ENCODE measurements at places on chromosomes 2 and 18.

DNA sequence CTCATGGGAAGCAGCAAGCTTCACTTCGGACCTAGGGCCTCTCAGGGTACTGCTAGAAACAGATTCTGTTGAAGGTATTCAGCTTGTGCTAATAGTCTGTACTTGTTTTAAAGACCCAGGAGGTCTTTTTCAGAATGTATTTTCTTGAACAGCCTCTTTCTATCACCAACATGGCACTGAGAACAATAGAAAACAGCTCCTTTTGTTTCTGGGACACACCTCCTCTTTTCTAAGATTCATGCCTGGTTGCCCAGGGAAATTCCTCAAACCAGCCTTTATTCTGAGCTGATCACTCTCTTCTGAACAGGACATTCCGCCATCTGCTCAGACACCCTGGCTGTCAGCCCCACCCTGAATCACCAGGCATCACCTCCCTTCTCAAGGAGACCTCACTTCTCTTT lies 389.6 kb downstream of the TGIF1 start:
- DNase-seq = no peak
- H3K27ac ChIP-seq = no peak overlapping the region
- H3K4me1 ChIP-seq = no peaks in the 10 kb centered on the region
- H3K4me3 ChIP-seq = no peak overlapping the region
- H3K27me3 ChIP-seq = peaks cover 9% of the 10 kb centered on the region

DNA sequence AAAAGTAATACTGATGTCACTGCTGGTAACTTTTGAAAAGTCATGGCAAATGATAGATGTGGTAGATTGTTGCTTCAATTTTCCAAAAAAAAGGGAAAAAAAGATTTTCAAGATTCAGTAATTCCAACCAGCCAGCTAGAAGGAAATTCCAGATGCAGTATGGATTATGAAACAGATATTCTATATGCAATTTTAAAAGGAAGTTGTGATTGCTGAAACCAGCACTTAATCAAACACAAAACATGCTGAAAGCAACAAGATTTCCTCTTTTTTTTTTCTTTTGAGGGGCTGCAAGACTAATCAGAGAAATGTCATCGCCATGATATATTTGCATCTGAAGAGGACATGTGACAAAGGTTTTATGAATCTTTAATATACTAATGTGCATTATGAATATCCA lies 5.1 kb upstream of the HNMT start:
- H3K27ac ChIP-seq = no peak overlapping the region
- DNase-seq = no peak
- H3K4me1 ChIP-seq = no peaks in the 10 kb centered on the region

DNA sequence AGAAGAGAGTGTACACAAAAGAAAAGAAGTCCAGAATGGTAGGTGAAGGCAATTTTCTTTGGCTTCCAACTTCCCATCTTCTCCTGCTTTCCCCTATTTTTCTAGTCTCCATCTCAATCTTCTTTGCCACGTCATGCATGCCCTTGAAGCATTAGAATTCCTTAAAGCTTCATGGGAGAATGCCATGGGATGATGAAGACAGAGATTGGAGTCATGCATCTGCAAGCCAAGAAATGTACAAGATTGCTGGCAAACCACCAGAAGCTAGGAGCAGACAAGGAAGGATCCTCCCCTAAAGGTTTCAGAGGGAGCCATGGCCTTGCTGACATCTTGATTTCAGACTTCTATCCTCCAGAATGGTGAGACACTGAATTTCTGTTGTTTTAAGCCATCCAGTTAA lies 305.9 kb downstream of the HRH4 start:
- no peak overlapping the region for H3K27ac ChIP-seq
- DNase-seq = no peak
- no peak overlapping the region for H3K4me3 ChIP-seq
- H3K36me3 ChIP-seq = no peaks in the 10 kb centered on the region

GRCh38 chr18:37691162-37691561 lies 125.6 kb upstream of the CELF4 start:
- H3K36me3 ChIP-seq = no peaks in the 10 kb centered on the region
- no peak for DNase-seq
- H3K4me1 ChIP-seq = no peaks in the 10 kb centered on the region
- no peak overlapping the region for H3K4me3 ChIP-seq
- H3K27ac ChIP-seq = no peak overlapping the region
- H3K27me3 ChIP-seq = no peaks in the 10 kb centered on the region

- no peaks in the 10 kb centered on the region for H3K27me3 ChIP-seq
- H3K4me1 ChIP-seq = no peaks in the 10 kb centered on the region
- DNase-seq = no peak
- no peak overlapping the region for H3K27ac ChIP-seq
- H3K4me3 ChIP-seq = no peak overlapping the region
Measured at GRCh38 chr2:125313806-125314205, 1288.7 kb downstream of the CNTNAP5 start.

- H3K27me3 ChIP-seq = no peaks in the 10 kb centered on the region
- H3K27ac ChIP-seq = no peak overlapping the region
- no peaks in the 10 kb centered on the region for H3K36me3 ChIP-seq
- no peak for DNase-seq
Measured at GRCh38 chr2:188529710-188530109, 238.0 kb downstream of the GULP1 start.

DNA sequence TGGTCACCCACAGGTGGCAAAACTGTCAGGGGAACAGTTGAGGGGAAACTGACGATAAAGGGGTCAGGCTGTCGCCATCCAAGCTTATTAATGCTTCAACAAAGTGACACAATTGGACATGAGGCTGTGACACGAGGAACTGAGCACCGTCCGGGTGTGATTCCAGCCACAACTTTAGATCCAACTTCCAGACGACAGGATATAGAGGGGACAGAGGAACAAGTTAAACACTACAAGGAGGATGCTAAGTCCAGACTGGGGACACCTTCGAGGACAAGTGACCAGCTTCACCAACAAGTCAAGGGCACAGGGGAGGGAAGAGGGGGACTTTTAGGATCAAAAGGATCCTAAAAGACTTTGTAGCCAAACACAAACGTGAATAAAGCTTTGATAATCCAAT lies 23.8 kb downstream of the BOK start:
- H3K27ac ChIP-seq = no peak overlapping the region
- DNase-seq = no peak
- no peaks in the 10 kb centered on the region for H3K4me1 ChIP-seq
- no peak overlapping the region for H3K4me3 ChIP-seq

DNA sequence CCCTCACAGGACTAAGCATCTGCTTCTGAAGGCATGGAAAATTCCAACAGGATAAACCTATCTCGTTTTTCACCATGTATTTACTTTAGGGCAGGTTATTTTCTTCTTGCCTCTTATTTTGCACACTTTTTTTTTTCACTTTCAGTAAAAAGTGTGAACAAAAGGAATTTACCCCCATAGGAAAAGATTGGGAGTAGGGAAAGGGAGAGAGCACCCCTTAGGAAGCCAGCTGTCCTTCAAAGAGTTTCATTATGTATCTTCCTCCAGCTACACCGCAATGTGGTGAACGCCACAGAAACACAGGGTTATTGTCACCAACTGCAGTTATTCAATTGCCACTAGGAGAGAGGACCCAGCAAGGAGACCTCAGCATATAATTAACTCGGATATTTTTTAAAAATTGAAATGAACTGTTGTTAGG lies 286.2 kb upstream of the VRK2 start:
- no peaks in the 10 kb centered on the region for H3K4me1 ChIP-seq
- no peak overlapping the region for H3K27ac ChIP-seq
- no peaks in the 10 kb centered on the region for H3K27me3 ChIP-seq
- no peak overlapping the region for H3K4me3 ChIP-seq

DNA sequence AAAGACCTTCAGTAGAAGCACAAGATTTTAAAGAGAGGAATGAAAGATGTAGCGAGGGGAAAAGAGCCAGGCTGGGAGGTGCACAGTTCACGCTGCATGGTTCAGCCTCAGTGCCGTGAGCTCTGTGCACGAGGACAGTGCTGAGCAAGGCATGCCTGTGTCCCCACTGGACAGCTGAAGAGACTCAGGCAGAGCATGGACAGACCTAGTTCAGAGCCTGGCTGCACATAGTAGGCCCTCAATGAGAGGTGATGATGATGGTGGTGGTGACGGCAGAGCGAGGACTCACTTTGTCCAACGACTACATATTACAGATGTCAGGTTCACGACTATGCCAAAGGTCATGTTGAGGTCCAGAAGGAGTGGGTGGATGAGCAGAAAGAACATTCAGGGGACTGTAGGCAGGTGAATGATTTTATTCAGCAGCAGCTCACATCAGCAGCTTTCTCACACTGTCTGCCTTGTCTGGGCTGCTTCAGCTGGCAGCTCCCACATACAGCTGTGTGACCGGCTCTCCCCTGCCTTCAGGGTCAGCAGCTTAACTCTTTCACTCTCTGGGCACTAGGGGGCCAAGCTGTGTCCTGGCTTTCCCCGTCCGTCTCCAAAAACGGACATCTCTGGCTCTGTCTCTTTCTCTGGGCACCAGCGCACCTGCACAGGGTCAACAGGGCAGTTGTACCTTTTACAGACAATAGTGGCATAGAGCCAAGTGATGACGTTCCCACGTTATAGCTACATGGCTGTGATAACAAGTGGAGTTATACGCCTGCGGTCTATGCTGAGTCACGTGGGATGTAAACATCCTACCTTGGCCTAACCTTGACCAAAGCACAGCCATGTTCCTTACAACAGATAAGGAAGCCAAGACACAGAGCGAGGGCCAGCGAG lies 128.8 kb upstream of the MSH6 start:
- no peaks in the 10 kb centered on the region for H3K36me3 ChIP-seq
- H3K4me3 ChIP-seq = no peak overlapping the region
- H3K4me1 ChIP-seq = no peaks in the 10 kb centered on the region
- H3K27ac ChIP-seq = no peak overlapping the region
- no peak for DNase-seq

DNA sequence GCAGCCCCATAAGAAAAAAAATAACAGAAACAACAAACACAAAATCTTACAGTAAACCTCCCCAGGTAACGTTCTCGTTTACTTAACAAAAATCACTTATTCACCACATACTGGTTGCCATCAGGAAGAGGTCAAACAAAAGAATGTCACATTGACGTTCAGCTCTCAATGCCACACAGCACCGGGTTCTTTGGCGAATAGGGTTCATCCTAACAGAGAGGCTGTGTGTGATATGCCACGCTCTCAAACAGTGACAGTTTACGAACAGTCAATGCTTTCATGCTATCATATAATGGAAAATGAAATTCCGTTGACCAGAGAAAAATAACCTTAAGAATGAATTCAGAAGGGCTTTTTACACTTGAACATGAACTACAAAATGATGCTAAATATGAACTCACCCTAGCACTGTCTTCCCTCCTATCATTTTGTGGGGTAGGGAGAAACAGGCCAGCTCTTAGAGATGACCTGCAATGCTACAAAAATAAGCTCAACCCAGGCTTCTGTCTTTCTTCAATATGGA lies 2.0 kb downstream of the TMEM163 start:
- H3K36me3 ChIP-seq = no peaks in the 10 kb centered on the region
- H3K4me3 ChIP-seq = peak overlapping the region; percentile 65
- H3K27ac ChIP-seq = no peak overlapping the region
- DNase-seq = no peak

DNA sequence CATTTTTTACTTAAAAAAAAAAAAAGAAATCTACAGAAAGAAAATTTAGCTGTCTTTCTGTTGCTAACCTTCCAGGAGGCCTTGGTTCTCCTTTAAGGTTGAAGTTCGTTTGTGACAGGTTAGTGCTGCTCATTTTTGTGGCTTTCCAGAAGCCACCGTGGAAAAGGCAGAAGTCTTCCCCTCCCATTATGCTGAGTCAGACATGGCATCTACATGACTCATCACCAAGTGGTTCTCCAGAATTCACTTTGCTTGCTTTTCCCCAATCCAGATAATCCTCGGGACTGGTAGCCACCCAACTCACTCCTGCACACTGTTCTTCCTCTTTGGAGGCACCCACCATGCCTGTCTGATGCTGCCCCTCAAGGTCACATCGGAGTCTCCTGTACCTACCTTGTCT lies 228.7 kb downstream of the PIK3C3 start:
- H3K4me3 ChIP-seq = no peak overlapping the region
- no peak for DNase-seq
- no peak overlapping the region for H3K27ac ChIP-seq

DNA sequence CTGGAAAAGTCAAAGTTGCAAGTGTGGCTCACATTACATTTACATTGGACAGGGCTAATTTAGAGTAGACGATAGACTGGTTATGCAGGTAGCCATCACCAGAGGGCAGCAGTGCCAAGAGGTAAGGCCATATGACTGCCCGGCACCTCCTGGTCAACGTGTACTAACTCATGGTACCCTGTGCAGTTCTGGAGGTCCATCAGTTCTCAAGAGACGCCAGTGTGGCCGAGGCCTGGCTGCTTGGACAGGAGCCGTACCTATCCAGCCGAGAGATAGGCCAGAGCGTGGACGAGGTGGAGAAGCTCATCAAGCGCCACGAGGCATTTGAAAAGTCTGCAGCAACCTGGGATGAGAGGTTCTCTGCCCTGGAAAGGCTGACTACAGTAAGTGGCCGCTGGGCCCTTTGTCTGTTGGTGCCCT lies 65.8 kb upstream of the EML6 start:
- peak; percentile 78 for DNase-seq
- peaks cover 81% of the 10 kb centered on the region for H3K36me3 ChIP-seq
- H3K4me3 ChIP-seq = no peak overlapping the region
- H3K4me1 ChIP-seq = peaks cover 19% of the 10 kb centered on the region
- peak overlapping the region; percentile 76 for H3K27ac ChIP-seq

- no peak overlapping the region for H3K27ac ChIP-seq
- no peaks in the 10 kb centered on the region for H3K36me3 ChIP-seq
- H3K4me3 ChIP-seq = no peak overlapping the region
- peaks cover 21% of the 10 kb centered on the region for H3K27me3 ChIP-seq
Measured at GRCh38 chr2:224271617-224272236, 130.2 kb downstream of the FAM124B start.

GRCh38 chr2:64383881-64384280 lies 70.1 kb upstream of the LGALSL start:
- no peaks in the 10 kb centered on the region for H3K36me3 ChIP-seq
- peaks cover 19% of the 10 kb centered on the region for H3K27me3 ChIP-seq
- DNase-seq = no peak
- H3K4me1 ChIP-seq = no peaks in the 10 kb centered on the region
- no peak overlapping the region for H3K27ac ChIP-seq

Data from activated CD4-positive, alpha-beta T cell treated with anti-CD3 and anti-CD28 coated beads, Interleukin-2, amount 10 ng/mL, durations not matched to agents 24 days and 14 days (primary cell).